ENCODE measurements at places on chromosomes 12 and 14.

DNA sequence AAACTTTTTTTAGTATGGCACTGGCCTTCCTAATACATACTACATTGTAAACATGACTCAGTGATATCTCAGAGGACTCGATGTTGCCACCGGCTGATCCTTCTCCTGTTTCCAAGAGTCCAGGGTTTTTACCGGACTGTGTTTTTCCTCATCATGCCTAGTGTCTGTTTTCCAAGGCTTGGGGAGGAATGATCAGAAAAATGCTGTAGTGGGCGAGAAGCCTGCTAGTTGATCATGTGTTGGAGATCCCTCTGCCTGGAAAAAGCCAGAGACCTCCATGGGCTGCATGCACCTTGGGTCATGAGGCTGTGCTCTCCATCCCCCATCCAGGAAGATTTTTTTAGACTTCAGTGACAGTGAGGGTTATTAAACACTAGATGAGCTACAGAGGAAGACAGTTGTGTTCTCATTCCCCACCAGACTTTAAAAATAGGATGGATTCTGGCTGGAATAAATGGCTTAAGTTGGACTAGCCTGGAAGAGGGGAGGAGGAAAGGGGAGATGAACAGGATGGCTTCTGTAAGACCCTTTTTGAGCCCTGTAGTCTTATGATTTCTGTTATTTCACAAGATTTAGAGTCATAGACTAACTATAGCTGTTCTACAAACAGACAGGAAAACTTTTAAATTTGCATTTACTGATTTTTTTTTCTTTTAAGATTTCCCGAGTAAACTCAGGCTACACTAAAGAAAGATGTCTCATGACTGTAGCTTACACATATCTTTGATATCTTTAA lies 145.7 kb downstream of the SAMD4A start:
- DNase-seq: no peak

GRCh38 chr12:107510211-107510610 lies 175.4 kb upstream of the PWP1 start:
- no peak for DNase-seq

DNA sequence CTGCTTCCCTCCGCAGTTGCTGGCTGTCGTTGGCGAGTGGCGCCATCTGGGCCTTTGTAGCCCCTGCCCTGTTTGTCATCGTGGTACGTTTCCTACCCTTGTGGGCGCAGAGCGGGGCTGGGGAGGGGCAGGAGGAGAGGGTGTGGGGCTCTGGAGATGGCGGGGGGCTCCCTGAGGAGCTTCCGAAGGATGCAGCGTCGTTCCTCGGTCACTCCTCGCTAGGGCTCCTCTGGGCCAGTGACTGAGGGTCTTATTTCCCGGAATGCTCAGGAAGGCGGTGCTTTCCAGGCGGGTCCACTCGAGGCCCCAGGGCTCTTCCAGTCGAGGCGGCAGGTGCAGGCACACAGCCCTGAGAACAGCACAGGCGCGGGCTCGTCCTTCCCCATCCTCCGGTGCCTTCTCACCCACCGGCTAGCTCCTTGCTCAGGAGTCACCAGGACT lies 167.1 kb downstream of the ADGRD1 start:
- no peak for DNase-seq

DNA sequence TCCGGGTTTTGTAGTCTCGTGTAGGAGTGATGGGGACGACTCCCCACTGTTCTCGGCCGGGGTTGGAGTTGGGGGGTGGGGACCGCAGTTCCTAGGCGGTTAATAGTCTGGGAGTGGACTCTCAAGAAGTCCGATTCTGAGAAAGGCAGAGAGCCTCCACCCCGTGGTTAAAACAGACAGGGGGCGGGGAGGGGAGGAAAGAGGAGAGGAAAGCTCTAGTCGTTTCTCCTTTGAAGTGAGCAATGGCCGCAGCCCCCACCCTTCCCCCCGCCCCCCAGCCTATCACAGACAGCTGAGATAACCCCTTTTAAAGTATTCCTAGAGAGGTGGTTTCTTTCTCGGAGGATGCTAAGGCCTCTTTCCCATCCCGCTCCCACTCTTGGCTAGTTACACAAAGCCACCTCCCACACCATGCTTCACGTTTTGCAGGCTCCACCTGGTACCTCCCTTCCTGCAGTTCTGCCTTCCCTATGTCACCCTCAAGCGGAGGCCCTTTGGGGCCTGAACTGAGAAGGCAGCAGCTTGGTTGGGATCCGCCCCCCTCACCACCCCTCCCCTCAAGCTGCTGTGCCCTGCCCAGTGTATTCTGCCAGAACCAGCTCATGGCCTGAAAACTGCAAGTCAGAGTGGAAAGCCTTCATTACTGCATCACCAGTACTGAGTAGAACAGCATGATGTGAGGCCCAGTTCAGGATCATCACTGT lies 853 bp downstream of the USP5 start:
- DNase-seq: no peak

All from D721Med (cell line).